ENCODE measurements at places on chromosomes 12 and 14. TPM values are rescaled to one million over a fixed set of nuclear protein-coding genes. Genes with fewer than 3 reads are reported as not detected.
A peak's percentile ranks its signal among the peaks of the same experiment; 100 is the strongest.

DNA sequence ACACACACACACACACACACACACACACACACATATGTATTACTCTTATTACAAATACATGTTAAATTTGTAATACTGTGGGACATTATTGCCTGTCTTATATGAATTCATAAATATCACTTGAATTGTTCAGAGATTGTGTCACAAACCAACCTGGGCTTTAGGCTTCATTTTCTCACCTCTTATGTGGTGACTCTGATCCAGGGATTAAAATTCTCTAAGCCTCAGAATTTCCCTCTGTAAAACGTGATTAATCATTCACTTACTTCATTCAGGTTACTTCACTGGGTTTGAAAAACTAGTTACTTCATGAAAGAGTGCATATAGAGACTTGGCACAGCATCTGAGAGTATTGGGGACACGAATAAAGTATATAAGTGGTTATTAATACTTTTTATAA is 240.3 kb upstream of the PDZRN4 start:
- no peak for DNase-seq
- peaks cover 23% of the 10 kb centered on the region for H3K4me1 ChIP-seq
- no peaks in the 10 kb centered on the region for H3K27me3 ChIP-seq
- H3K36me3 ChIP-seq, result no peaks in the 10 kb centered on the region
- H3K27ac ChIP-seq, result no peak overlapping the region

- H3K4me1 ChIP-seq, result peaks cover 29% of the 10 kb centered on the region
- H3K36me3 ChIP-seq, result peaks cover 6% of the 10 kb centered on the region
These were observed 135.6 kb upstream of the MAX start for GRCh38 chr14:65237941-65238340.

The KLRF1 gene
- total RNA-seq, result not detected

The COPS7A gene
- 37.6 TPM for total RNA-seq

DNA sequence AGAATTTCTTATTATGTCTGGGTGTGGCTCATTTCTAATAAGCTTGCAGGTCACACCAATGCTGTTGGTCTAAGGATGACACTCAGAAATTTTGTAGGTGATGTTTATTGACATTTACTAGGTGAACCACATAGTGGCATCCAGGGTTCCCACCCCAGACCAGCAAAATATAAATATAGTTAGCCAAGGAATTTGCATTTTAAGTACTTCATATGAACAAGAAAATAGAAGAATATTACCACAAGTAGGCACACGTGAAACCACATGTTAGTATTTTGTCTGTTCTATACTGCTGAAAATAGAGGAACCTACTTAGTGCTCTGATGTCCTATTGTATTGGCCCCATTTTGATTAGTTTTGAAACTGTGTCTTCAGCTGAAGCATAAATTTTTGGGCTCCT is 71.1 kb downstream of the USP15 start:
- DNase-seq, result no peak
- no peaks in the 10 kb centered on the region for H3K27me3 ChIP-seq
- H3K36me3 ChIP-seq, result peaks cover 7% of the 10 kb centered on the region
- H3K4me1 ChIP-seq, result no peaks in the 10 kb centered on the region

The FOXG1 gene
- total RNA-seq, result not detected

The CABP1 gene
- total RNA-seq, result 1.1 TPM

DNA sequence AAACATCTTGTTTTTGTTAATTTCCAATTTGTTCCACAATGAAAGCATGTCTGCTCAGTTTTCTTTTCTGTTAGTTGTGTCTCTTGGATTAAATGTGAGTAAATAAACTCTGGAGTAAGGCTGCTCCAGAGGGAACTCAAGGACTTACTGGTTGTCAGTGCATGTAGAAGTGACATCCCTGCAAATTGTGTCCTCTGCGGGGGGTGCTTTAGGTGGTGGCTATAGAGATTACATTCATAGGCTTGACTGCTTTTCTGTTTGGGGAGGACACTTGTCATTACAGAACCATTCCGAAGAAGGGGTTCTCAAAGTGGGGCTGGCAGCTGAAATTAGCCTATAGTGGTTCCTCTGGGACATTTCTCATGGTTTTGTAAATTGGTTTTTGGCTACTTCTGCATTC is 8.8 kb downstream of the TMTC2 start:
- H3K4me3 ChIP-seq, result no peak overlapping the region
- peak overlapping the region; percentile 23 for H3K27ac ChIP-seq
- no peak for DNase-seq
- no peaks in the 10 kb centered on the region for H3K27me3 ChIP-seq

The IFNG-AS1 gene
- total RNA-seq, result not detected

GRCh38 chr12:48247181-48247966 is 44.3 kb upstream of the OR10AD1 start:
- no peak for DNase-seq
- no peaks in the 10 kb centered on the region for H3K4me1 ChIP-seq
- no peak overlapping the region for H3K4me3 ChIP-seq
- H3K36me3 ChIP-seq, result no peaks in the 10 kb centered on the region
- no peak overlapping the region for H3K27ac ChIP-seq

DNA sequence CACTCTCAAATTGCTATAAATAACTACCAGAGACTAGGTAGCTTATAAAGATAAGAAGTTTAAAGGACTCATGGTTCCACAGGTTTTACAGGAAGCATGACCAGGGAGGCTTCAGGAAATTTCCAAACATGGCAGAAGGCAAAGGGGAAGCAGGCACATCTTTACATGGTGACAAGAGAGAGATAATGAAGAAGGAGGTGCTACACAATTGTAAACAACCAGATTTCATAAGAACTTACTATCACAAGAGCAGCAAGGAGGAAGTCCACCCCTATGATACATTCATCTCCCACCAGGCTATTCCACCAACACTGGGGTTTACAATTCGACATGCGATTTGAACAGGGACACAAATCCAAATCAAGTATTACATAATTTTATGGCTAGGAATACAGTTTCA is 257.7 kb downstream of the BTG1 start:
- no peaks in the 10 kb centered on the region for H3K36me3 ChIP-seq
- no peak for DNase-seq
- H3K4me3 ChIP-seq, result no peak overlapping the region
- no peaks in the 10 kb centered on the region for H3K27me3 ChIP-seq
- H3K4me1 ChIP-seq, result peaks cover 53% of the 10 kb centered on the region

- no peak overlapping the region for H3K27ac ChIP-seq
- no peaks in the 10 kb centered on the region for H3K27me3 ChIP-seq
- H3K4me3 ChIP-seq, result no peak overlapping the region
- H3K36me3 ChIP-seq, result peaks cover 1% of the 10 kb centered on the region
- DNase-seq, result no peak
- peaks cover 35% of the 10 kb centered on the region for H3K4me1 ChIP-seq
These were observed 16.7 kb downstream of the OSBPL8 start for GRCh38 chr12:76542908-76543307.

DNA sequence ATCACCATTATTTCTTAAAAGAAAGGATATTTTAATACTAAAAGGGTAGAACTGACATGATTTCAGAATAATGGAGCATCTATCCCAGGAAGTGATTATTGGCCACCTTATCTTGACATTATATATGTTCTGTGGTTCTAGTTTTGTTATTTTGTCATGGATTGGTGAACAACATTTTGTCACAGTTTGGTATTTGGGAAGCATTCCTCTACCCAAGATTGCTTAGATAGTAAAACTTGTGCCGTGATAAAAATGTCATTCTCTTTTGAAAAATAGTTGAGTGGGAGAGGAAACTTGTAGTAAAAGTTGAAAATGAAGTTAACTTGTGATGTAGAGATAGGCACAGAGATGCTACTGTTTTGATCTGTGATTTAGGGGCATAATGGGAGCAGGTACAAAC is 65.7 kb downstream of the TMX1 start:
- no peak overlapping the region for H3K4me3 ChIP-seq
- no peak overlapping the region for H3K27ac ChIP-seq
- H3K4me1 ChIP-seq, result peaks cover 44% of the 10 kb centered on the region
- DNase-seq, result no peak

DNA sequence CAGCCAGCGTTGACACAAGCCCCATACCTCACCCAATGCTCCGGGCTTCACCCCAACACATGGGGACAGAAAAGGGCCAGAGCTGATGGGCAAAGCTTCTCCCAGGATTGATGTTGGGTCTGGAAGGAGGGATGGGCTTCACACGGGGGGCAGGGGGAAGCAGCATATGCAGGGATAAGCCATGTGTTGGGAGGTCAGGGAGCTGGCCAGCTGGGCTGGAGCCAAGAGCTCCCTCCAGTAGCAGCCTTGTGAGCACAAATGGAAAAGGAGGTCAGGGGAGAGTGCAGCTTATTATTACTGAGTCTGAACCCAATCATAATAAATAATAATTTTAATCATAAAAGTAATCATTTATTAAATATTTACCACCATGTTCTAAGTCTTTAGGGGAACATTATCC is 9.3 kb downstream of the PLEKHD1 start:
- DNase-seq, result no peak
- no peak overlapping the region for H3K4me3 ChIP-seq
- no peaks in the 10 kb centered on the region for H3K36me3 ChIP-seq
- H3K4me1 ChIP-seq, result no peaks in the 10 kb centered on the region
- no peak overlapping the region for H3K27ac ChIP-seq
- H3K27me3 ChIP-seq, result peaks cover 36% of the 10 kb centered on the region

The PLEKHD1 gene
- 0.20 TPM for total RNA-seq

GRCh38 chr12:106487664-106488063 is 95.1 kb upstream of the RFX4 start:
- peaks cover 5% of the 10 kb centered on the region for H3K4me1 ChIP-seq
- no peak overlapping the region for H3K4me3 ChIP-seq
- no peak for DNase-seq
- no peak overlapping the region for H3K27ac ChIP-seq

GRCh38 chr12:4215229-4216186 is 58.1 kb upstream of the CCND2 start:
- peaks cover 3% of the 10 kb centered on the region for H3K27me3 ChIP-seq
- H3K4me3 ChIP-seq, result no peak overlapping the region
- no peak overlapping the region for H3K27ac ChIP-seq
- no peaks in the 10 kb centered on the region for H3K4me1 ChIP-seq
- no peaks in the 10 kb centered on the region for H3K36me3 ChIP-seq
- no peak for DNase-seq

DNA sequence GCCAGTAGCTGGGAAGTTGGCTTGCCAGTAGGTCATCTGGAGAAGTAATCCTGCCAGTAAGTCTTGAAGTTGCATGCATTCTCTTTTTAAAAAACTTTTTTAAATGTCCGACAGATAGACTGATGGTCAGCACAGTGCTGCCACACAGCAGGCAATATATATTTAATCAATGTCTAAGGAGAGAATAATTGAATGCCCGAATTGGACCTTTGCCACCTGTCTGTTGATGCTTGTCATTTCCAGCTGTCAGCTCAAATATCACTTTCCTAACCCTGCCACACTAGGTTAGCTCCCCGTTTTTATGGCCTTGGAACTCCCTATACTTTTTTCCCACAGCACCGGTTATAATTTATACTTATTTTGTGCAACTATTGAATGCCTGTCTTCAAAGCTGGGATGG is 2.1 kb upstream of the SLC15A4 start:
- peak overlapping the region; percentile 14 for H3K4me3 ChIP-seq
- no peaks in the 10 kb centered on the region for H3K27me3 ChIP-seq
- peaks cover 9% of the 10 kb centered on the region for H3K36me3 ChIP-seq
- peaks cover 22% of the 10 kb centered on the region for H3K4me1 ChIP-seq

The ARMH4 gene
- total RNA-seq, result 19.8 TPM

DNA sequence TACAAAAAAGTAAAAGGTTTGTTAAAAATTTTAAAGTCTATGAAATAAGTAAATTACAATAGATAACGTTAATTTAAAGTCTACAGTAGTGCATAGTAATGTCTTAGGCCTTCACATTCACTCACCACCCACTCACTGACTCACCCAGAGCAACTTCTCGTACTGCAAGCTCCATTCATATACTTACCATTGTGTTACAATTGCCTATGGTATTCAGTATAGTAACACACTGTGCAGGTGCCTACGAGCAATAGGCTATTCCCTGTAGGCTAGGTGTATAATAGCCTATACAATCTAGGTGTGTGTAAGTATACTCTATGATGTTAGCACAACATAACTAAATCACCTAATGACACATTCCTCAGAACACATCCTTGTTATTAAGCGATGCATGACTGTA is 435.3 kb upstream of the TMTC1 start:
- H3K4me1 ChIP-seq, result peaks cover 2% of the 10 kb centered on the region
- H3K27ac ChIP-seq, result no peak overlapping the region
- H3K36me3 ChIP-seq, result no peaks in the 10 kb centered on the region
- no peak overlapping the region for H3K4me3 ChIP-seq
- H3K27me3 ChIP-seq, result no peaks in the 10 kb centered on the region

GRCh38 chr14:93648440-93649168 is 139.7 kb downstream of the PRIMA1 start:
- no peak for DNase-seq
- no peak overlapping the region for H3K4me3 ChIP-seq
- no peak overlapping the region for H3K27ac ChIP-seq

The HOXC12 gene
- total RNA-seq, result not detected

The IQSEC3 gene
- 8.8 TPM for total RNA-seq

DNA sequence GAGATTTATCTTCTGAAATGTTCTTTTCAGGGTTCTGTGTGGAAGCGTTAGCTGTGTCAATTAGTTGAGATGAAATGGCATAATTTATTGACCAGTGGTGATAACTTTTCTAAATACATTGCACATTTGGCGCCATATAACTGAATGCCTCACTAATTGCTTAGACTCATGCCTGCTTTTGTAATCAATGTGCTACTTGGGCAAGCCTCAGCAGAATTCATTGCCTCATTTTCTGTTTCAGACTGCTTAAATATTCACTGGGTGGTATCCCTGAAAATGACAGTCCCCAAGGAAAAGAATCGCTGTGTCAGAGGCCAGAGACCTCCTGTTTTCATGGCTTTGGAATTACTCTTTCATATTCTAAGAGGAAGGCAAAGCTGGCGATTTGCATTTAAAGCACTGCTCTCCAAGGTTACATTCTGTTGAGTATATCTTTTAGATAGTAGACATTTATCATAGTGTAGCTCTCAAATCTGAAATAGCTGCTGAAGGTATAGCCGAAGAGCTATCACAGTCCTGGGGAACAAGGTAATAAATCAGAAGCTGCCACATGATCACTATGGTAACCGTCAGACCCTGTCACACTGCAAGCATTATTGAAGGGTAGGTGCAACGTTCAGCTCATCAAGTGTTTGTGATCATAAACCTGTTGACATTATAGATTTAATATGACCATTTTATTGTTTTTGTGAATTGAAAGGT is 297.3 kb upstream of the E2F7 start:
- no peaks in the 10 kb centered on the region for H3K36me3 ChIP-seq
- no peak overlapping the region for H3K27ac ChIP-seq
- DNase-seq, result no peak
- H3K4me1 ChIP-seq, result peaks cover 40% of the 10 kb centered on the region
- no peak overlapping the region for H3K4me3 ChIP-seq

DNA sequence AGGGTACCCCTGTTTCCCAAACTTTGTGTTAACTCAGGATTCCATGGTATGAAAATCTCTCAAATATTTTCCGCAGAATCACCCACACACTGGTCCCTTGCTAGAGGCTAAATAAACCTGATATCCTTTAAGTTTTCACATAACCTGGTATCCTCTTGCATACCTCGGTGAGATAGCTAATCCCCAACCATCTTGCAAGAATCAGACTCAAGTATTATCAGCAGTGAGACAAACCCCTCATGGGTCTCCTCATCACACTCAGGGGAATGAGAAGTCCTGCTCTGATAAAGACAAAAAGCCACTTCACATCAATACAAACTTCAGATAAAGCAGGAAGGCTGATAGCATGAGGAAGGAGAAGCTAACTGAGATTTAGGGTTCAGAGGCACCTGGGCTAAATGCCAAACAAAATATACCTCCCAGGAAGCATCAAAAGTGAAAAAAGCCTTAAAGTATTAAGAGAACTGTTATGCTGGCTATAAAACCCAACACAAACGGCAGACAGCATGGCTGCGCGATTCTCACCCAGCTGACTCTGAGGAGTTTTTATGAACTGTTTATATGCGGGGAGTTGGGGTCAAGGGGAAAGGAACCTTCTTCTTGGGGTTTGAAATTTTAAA is 96.5 kb downstream of the FOXN3 start:
- no peak overlapping the region for H3K27ac ChIP-seq
- no peak overlapping the region for H3K4me3 ChIP-seq
- H3K27me3 ChIP-seq, result no peaks in the 10 kb centered on the region
- peaks cover 29% of the 10 kb centered on the region for H3K36me3 ChIP-seq
